ENCODE measurements at places on chromosomes 7 and 10.

DNA sequence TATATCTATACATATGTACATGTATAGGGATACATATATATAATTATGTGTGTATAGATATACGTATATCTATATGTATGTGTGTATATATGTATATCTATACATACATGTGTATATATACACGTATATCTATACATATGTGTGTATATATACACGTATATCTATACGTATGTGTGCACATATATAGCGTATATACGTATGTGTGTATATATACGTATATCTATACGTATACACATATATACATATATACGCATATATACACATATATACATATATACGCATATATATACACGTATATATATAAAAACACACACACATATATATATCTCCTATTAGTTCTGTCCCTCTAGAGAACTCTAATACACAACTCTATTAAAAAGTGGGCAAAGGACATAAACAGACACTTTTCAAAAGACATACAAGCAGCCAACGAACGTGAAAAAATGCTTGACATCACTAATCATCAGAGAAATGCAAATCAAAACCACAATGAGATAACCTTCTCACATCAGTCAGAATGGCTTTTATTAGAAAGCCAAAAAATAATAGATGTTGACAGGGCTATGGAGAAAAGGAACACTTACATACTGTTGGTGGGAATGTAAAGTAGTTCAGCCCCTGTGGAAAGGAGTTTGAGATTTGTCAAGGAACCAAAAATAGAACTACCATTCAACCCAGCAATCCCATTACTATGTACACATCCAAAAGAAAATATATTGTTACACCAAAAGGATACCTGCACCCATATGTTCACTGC is 22.0 kb upstream of the TMEM120A start:
- DNase-seq: no peak

DNA sequence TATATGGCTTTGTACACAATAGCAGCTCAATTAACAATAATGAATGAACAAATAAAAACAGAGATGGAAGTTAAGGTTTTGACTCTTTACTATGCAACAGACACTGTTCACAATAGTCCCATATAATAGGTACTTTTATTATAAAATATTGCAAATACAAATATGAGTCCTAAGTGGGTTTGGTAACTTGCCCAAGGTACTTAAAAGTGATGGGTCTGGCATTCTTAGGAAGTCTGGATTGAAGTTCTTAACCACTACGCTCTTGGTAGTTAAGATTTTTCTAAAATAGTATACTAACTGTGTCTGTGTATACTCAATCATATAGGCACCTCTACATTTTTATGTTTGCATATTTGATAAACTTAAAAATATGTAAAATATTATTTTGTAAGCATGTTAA is 55.5 kb downstream of the HGF start:
- DNase-seq: no peak

DNA sequence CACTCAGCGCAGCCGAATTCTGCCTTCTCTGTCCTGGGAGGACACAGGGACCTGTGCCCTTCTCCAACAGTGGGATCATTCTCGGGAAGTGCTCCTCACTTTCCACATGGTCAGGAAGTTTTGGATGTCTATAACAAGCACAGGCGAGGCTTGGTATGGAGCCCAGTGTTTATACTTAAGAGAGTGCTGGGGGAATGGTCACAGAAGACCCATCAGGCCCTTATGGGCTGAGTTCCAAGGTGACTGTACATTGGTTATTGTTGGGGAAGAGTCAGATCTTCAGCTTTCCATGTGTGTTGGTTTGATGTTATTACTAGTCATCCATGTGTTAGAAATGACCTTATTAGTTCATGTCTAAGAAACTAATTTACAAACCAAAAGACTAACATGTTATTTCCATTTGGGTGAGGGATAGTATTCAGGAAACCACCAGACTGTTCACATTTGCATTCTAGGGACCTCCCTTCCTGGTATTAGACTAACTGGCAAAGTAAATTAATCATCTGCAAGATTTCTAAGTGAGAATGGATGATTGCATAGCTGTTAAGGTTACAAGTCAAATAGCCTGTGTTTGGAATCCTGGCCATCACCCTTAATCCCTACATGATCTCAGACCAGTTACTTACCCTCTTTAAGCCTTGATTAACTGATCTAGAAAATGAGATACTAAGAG is 834.2 kb downstream of the LRMDA start:
- no peak for DNase-seq

DNA sequence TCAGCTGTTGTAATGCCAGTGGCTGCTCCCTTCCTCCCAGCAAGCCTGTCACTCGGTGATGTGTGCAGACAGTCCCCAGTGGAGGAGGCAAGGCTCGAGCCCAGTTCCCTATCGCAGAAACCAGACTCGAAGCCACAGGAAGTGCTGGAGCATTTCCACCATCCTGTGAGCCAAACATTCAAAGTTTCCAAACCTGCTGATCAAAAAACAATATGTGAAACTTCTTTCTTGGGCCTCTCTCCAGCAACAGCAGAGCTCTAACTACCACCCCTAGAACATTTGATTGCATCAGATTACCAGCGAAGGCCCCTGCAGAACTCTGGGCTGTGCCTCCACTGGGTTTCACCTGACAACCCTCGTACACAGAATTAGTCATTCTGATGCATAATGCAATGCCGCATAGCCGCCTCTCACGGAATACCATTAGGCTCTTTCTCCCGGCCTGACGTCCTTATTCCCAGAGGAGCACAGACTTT is 94.0 kb downstream of the ELMO1 start:
- DNase-seq: no peak

DNA sequence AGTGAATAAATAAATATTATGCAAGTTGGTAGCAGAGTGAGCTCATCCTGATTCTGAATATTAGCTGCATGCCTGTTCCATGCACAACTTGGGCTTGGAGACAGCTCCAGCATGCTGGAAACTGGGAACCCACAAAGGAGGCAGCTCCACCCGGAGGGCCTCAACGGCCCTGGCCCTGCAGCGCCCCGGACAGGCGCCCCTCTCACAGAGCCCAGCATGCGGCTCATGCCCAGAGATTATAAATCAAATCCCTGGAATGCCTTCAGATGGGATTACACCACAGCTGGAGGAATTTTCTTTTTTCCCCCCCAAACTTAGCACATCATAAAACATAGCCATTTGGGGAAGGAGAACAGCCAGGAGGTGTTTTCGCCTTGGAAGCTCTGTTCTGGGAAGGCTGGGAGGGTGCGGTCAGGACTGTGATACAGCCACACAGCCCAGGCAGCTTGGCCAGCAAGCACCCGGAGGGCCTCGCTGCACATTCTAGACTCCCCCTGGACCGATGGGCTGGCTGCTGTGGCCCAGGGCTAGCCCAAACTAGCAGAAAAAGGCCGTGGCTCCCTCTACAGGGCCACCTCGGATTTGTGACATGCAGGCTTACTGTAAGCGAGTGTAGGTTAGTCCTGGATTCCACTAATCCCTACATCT is 102.4 kb downstream of the PTPN20 start:
- DNase-seq: no peak

DNA sequence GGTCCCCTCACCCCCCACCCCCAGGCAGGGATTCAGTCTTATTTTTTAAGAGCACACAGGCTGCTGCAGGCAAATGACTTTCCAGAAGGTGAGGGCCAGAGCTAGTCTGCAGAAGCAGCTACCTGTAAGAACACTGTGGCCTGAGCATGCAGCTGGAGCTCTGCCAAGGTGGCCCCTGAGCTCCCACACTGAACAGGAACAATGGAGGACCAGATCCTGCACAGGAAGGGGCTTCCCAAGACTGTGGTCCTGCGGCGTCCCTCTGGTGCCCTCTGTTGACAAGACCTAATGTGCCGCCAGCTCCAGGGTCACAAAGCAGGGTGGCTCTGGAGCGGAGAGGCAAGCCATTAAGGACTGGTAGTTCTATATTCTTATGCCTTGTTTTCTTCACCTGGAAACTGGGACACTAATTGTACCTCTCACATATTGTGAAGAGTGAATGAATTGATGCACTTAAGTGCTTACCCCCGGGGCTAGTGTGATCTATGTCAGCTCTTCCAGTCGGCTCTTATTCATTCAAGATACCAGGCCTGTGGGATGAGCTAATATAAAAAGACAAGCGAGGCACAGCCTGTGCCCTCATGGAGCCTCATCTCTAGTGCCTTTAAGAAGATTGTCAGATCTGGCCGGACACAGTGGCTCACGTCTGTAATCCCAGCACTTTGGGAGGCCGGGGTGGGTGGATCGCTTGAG is 8.0 kb upstream of the BEND7 start:
- no peak for DNase-seq
